ENCODE measurements at places on chromosomes 5 and 9.

- peak; percentile 14 for DNase-seq
Observed at GRCh38 chr5:104533498-104533897, 970.9 kb upstream of the NUDT12 start.

GRCh38 chr5:160547061-160547460, 125.4 kb downstream of the PTTG1 start:
- no peak for DNase-seq

DNA sequence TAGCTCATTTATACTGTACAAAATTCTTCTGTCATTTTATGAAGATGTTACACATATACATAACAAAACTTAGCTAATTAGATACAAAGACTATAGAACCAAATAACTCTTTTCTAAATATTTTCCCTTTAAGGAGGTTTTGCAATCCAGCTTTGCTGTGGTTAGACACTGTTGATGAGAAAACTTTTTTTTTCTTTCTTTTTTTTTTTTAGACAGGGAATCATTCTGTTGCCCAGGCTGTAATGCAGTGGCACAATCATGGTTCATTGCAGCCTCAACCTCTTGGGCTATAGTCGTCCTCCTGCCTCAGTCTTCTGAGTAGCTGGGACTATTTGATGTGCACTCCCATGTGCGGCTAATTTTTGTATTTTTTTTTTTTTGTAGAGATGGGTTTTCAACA, 38.5 kb upstream of the CDKN2B start:
- peak; percentile 43 for DNase-seq

- no peak for DNase-seq
Observed at GRCh38 chr5:2866662-2867372, 115.3 kb upstream of the IRX2 start.

- no peak for DNase-seq
Observed at GRCh38 chr5:177440211-177440989, 6.2 kb upstream of the PRR7 start.

GRCh38 chr5:149453618-149454415, 74.7 kb upstream of the IL17B start:
- no peak for DNase-seq

- DNase-seq, result peak; percentile 60
Observed at GRCh38 chr9:122819326-122819725, 9.1 kb downstream of the PDCL start.

GRCh38 chr9:113990975-113991471, 87.1 kb downstream of the AMBP start:
- DNase-seq, result no peak

DNA sequence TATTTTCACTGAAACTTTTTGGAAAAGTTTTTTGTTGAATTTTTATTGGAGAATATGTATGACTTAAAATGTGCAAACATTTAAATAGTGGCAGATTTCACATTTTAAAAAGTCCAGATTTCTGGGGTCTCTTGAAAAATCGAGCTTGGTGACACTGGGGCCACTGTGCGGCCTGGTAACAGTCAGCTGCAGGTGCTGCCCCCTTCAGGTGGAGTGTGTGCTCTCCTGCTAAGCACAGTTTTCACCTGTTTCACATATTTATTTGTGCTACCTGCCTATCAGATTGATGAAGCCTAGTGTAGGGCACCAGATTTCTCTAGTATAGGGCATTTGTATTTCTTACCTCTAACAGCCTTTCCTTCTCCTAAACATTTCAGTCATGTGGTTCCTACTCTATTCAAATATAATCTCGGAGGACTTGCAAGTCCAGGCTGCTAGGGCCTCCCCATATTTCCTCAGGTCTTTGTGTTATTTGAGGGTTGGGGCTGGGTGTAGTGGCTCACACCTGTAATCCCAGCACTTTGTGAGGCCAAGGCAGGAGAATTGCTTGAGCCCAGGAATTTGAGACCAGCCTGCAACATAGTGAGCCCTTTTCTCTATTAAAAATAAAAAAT, 95.8 kb upstream of the KLF9 start:
- DNase-seq, result peak; percentile 34

- no peak for DNase-seq
Observed at GRCh38 chr9:135146766-135147473, 59.5 kb downstream of the OLFM1 start.

- no peak for DNase-seq
Observed at GRCh38 chr9:90037146-90037797, 432.5 kb downstream of the GADD45G start.

Data from adipocyte (in vitro differentiated cells).